Cardiac muscle cell (in vitro differentiated cells and primary cell): ENCODE measurements at places on chromosomes 4 and X. TPM values are rescaled to one million over a fixed set of nuclear protein-coding genes. Genes with fewer than 3 reads are reported as not detected.

DNA sequence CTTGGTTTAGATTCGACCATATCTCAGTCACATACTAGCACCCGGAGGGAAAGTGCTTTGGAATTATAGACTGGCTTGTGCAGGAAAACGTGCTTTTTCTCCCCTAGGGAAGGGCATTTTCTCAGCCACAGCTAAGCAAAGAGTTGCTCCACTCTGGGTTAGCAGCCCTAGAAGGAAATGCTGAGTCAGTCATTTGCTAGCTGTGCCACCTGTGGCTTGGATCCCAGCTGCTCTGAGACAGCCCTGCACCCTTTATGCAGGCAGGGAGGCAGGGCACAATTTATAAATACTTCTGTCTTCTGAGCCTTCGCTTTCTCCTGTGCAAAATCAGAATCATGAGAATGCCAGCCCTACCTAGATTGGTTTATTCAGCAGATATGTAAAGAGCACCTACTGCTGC is 1.3 kb upstream of the USP51 start:
- no peak for DNase-seq

GRCh38 chrX:138929926-138930582 is 218.5 kb upstream of the FGF13 start:
- no peak for DNase-seq

DNA sequence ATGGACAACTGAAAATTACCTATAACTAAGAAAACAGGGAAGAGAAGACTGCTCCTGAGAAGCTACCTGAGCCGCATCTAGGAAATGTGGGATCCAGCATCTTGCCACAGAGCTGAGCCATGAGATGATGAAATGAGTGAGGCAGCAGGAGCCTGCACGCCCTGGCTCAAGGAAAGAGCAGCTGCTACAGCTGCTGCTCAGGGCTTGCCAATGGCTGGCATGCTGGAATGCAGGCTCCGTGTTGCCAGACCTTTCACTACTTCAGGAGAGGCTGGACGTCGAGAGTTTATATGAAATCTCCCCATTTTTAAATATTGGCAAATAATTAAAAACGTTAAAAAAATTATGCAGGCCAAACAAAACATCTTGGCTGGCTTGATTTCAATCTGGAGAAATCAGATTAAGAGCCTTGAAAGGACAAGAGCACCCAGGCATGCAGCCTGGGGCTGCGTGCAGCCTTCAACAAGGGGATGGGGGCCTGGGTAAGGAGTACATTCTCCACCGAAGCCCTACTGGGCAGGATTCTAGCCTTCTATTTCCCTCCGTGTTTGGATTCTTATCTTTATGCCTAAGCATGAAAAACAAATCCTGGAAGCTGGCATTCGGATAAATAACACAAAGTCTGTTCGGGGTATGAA is 227.6 kb downstream of the NR3C2 start:
- DNase-seq: no peak

DNA sequence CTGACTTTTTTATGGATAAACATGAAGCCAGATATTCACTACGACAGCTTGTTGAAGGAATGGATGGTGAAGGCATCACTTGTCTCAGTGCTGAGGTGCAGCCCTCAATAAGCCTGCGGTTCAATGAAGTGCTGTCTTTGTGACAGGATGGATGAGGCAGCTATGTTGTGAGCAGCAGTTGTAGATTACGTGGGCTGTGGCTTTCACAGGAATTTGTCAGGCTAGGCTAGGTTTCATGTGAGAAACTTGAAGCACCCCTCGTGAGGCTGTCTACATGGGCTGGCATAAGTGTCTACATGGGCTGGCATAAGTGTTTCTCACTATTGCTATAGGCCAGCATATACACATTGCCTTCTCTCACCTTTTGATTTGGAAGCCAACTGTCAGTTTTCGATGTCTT is 1050.0 kb downstream of the ADGRL3 start:
- no peak for DNase-seq

GRCh38 chr4:185540487-185541120 is 5.3 kb upstream of the PDLIM3 start:
- no peak for DNase-seq

- DNase-seq: no peak
Measured at GRCh38 chr4:176653401-176654220, 139.1 kb downstream of the VEGFC start.

Gene GIMD1
- total RNA-seq: not detected in 2 replicates

- DNase-seq: peak; percentile 75
Measured at GRCh38 chrX:30971774-30972603, 82.9 kb upstream of the TAB3 start.

Gene NXF2B
- total RNA-seq: not detected in 2 replicates

Gene ZMAT1
- 3.5 and 7.3 TPM in 2 replicates for total RNA-seq

DNA sequence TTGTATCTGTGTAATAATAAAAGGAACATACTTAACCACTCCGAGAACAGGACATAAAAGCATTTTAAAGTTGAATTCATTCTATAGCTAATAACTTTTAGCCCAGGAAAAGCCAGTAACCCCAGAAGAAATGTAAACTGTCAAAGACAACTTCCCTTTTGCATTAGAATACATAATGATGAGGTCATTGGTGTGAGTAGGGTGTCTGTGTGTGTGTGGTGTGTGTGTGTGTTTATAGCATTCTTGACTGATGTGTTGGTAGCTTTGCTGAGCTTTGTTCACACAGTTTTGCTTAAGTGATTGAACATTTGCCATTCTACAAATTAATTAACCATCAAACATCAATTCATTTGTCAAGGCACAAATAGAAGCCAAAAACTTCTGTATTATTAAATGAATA is 559.6 kb downstream of the ARAP2 start:
- DNase-seq: no peak

Gene FAT1
- total RNA-seq: 82.3 and 98.1 TPM in 2 replicates

DNA sequence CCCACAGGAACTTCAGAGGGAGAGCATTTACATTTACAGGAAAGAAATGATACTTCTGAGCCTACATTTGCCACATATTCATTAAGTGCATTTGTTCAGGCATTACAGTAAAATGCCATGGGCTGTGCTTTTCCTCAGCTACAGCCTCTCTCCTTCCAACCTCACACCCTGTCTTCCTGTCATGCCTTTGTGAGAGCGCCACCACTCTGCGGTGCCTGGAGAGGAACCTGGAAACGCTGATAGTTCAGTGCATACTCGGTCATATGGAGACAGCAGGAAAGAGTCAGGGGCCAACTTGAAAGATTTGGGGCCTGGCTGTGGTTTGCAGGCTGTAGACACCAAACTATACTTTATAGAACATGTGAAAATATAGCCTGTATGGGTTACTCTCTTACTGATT is 40.5 kb downstream of the NFKB1 start:
- no peak for DNase-seq

- DNase-seq: peak; percentile 54
Measured at GRCh38 chrX:85244450-85245211, 840 bp downstream of the ZNF711 start.

- DNase-seq: peak; percentile 92
Measured at GRCh38 chr4:67437974-67438713, 107.2 kb downstream of the CENPC start.

- DNase-seq: peak; percentile 97
Measured at GRCh38 chr4:140095694-140096482, 58.1 kb downstream of the MAML3 start.

Gene PLA2G12A
- total RNA-seq: 35.9 and 52.5 TPM in 2 replicates

DNA sequence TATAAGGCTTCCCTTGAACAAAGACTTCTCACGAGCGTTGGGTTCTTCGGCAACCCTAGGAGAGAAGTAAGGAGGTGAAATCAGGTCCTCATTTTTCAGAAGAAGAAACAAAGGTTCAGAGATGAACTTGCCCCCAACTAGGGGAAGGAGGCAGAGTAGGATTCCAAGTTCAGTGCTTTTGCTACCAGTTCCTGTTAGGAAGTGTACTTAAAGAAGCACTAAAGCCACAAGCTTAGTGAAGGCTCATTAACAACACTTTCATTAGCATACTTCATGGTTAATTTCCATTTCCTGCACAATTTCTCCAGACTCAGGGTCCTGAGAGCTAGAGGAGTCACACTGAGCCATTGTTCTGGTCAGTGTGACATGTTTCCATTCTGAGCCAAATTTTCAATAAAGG is 52.1 kb downstream of the VSIG4 start:
- DNase-seq: no peak

Gene MAGEB2
- total RNA-seq: not detected in 2 replicates

DNA sequence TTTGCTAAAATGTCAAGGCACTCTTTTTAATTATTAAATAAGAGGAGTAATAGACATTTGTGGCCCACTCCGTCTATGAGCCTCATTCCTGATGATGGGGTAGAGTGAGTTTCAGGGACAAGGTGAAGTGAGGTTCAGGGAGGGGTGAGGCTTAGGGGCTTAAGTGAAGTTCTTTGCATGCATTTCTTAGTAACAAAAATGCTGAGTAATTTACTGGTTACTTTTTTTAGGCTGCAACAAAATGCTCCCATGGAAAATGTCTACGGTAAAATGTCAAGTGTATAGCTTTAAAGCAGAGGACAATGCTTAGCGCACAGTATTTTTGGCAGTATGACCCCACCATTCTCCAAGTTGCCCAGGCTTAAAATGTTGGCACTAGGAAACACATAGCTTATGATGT is 2.0 kb upstream of the USO1 start:
- DNase-seq: no peak

DNA sequence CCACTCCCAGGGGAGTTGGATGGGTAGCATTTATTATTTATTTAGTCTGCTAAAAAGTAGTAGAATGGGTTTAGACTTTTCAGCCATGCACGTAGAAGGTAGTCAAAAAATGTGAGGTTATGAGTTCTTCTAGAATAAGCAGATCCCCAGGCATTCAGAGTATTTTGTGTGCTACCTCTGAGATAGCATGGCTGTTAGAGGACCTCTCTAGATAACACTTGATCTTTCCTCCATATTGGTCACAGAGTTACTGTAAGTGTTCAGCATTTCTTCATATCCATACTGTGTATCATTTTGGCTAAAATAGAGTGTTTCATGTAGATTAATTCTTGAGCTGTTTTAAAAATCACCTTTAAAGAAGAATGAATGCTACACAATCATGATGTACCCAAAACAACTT is 58.4 kb downstream of the KLHL5 start:
- DNase-seq: no peak

- DNase-seq: peak; percentile 59
Measured at GRCh38 chr4:121192480-121192879, 28.4 kb upstream of the TNIP3 start.

- peak; percentile 29 for DNase-seq
Measured at GRCh38 chr4:17273047-17273446, 238.8 kb downstream of the QDPR start.

Gene GUCY1B1
- total RNA-seq: 26.6 TPM in 2 replicates

Gene PRRG3
- total RNA-seq: 4.8 and 10.6 TPM in 2 replicates

- no peak for DNase-seq
Measured at GRCh38 chr4:182644683-182645050, 272.5 kb downstream of the DCTD start.

Gene TLR3
- 0.21 TPM in 1 of 2 replicates, not detected in the other for total RNA-seq

DNA sequence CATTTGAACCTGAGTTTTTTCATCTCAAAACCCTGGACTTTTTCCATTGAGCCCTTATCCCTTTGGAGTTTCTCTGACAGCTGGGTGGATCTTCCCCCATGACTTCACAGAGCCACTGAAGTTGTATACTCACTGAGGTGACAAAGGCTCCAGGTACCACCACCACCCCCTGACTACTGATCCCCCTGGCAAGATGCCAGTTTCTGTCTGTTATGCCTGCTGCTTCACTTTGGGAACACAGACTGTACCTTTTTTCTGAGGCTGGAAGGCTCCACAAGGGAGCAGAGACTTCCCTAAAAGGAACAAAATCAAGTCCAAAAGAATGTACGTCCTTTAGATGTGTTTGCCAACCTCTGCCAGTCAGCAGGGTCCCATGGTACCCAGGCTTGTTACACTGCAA is 160.3 kb upstream of the JADE1 start:
- DNase-seq: no peak

DNA sequence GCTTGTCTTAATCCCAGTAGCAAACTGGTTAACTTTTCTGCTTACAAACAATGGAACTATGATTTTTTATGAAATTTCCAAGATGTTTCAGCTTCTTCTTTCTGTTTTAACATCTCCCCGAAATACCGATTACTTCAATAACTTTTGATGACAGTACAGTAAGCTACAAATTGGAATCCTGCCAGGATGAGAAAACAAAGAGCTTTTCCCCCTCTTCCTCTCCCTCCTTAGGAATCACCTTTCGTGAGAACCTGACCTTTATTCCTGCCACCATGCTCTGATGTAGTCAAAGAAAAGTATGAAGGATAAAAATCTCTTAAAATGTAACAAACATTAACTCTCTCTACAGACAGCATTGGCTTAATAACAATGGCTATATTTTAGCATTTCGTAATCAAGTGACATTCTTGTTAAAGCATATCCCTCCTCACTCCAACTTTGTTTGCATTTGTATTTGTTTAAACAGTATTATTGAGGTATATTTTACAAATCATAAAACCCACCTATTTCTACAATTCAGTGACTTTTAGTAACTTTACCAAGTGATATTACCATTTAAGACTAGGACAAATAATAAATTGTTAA is 148.7 kb upstream of the NAP1L5 start:
- DNase-seq: no peak

DNA sequence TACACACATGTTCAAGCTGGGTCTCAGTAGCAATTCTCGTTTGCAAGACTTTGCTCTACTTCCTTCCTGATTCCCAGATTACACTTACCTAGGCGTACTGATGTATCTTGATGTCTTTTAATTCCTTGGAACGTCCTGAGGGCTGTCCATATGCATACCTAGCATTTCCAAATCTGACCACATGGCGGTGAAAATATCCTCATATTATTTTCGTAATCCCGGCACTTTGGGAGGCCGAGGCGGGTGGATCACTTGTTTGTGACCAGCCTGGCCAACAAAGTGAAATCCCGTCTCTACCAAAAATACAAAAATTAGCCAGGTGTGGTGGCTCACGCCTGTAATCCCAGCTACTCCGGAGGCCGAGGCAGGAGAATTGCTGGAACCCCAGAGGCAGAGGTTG is 1786.3 kb upstream of the TENM3 start:
- DNase-seq: no peak

GRCh38 chr4:4554234-4554633 is 12.4 kb upstream of the STX18 start:
- DNase-seq: no peak

- no peak for DNase-seq
Measured at GRCh38 chr4:185098474-185098873, 44.6 kb upstream of the SLC25A4 start.

GRCh38 chr4:54017308-54017707 is 47.1 kb downstream of the CHIC2 start:
- DNase-seq: no peak

GRCh38 chr4:18931643-18932377 is 910.3 kb upstream of the LCORL start:
- no peak for DNase-seq

Gene ADRA2C
- 8.5 and 11.4 TPM in 2 replicates for total RNA-seq

DNA sequence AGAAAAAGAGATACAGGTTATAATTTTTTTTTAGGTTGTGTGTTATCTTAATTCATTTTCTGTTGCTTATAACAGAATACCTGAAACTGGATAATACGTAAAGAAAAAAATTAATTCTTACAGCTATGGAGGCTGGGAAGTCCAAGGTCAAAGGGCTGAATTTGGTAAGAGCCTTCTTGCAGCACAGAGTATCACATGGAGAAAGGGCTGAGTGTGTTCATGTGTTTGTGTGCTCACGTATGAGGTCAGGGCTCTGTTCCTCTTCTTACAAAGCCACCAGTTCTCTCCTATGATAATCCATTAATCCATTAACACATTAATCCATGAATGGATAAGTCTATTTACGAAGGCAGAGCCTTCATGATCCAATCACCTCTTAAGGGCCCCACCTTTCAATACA is 8.6 kb upstream of the RAB28 start:
- DNase-seq: no peak
